ENCODE measurements at places on chromosomes 5 and 9. TPM values are rescaled to one million over a fixed set of nuclear protein-coding genes. Genes with fewer than 3 reads are reported as not detected.
A peak's percentile ranks its signal among the peaks of the same experiment; 100 is the strongest.

DNA sequence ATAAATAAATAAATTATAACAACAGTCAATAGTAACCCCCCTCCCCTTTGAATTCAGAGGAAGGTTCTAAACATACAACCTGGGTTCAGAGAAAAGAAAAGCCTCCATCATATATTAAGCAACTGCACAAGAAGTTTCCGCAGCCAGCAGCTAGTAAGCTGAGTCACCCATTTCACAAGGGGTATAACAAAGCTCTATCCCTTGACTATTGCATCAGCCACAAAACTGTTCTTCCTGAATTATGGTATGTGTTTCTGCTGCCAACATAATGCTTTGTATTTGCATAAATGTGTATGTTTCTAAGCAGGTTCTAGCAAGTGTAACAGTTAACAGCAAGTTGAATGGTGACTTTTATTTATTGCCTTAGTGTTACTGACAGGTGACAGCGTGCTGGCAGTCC is 6.8 kb upstream of the CEP120 start:
- peak; percentile 78 for DNase-seq

The KCNV2 gene
- not detected for total RNA-seq

The SPINK7 gene
- total RNA-seq: not detected

The RASEF gene
- 0.08 TPM for total RNA-seq

DNA sequence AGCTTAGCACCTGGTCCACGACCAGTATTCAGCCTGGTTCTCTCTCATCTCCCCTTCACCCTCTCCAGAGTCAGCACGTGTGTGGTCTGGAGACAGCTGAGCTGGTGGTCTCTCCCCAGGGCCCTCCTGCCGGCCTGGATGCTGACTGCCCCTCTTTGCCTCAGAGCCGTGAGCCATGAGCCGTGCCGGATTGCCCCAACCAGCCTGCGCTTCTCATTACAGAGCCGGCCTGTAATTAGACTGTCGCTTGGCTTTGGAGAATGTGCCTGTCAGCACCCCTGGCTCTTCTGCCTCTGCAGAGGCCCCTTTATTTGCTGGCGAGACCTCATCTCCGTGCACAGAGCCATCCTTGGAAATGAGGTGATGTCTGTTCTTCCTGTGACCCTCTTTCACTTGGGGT is 118.7 kb upstream of the BOD1 start:
- DNase-seq: no peak

DNA sequence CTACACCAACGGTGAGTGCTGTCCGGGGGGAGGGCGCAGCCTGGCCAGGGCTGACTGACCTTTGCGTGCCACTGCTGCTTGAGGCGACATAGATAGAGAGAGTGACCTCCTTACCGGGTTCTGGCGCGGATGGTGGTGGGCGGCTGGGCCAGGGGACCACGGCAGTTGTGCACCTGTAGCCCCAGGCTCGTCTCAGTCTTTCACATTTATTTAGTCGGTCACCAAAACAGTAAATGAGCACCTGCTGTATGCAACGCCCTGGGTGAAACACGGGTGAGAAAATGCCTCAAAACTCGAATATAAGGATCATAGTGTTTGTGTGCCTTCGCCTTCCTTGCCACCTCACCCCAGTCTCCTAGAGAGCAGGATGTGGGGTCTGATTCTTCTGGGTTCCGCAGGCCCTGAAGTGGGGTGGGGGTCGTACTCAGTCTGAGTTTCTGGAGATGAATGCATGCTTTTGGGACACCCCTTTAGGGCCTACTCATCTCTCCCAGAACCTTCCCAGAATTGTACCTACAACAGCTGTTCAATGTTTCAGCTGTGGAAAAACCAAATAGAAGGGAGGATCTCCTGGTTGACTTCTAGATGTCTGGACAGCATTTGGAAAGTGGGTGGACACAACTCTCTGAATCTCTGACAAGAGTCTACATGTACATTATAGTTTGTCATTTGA is 714 bp downstream of the SEC24A start:
- no peak for DNase-seq

DNA sequence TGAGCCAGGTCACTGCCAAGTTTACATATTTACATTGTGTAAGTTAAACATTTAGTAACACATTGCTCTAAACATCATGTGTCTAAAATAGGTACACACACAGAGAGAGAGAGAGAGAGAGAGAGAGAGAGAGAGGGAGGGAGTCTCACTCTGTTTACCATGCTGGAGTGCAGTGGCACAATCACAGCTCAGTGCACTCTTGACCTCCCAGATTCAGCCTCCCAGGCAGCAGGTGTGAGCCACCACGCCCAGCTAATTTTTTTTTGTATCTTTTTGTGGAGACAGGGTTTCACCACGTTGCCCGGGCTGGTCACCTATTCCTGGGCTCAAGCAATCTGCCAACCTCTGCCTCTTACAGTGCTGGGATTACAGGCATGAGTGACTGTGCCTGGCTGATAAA is 1045.3 kb downstream of the TLE1 start:
- DNase-seq: no peak

DNA sequence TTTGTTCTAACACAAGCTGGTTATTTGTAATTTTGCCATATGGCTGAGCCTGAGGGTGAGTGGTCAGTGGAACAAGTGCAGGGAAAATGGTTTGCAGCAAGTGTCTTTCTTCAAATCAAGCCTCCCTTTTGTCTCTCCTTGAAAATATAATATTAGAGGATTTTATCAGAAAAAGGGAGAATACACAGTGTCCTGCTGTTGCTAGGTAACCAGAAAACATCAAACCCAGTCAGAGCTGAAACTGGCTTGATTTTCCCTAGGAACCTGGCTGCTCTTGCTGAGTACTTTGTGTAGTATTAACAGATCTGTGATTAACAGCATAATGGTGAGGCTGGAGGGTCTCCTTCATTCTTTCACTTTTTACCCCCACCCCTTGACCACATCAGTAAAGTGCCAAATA is 314.0 kb downstream of the ARHGEF28 start:
- no peak for DNase-seq

DNA sequence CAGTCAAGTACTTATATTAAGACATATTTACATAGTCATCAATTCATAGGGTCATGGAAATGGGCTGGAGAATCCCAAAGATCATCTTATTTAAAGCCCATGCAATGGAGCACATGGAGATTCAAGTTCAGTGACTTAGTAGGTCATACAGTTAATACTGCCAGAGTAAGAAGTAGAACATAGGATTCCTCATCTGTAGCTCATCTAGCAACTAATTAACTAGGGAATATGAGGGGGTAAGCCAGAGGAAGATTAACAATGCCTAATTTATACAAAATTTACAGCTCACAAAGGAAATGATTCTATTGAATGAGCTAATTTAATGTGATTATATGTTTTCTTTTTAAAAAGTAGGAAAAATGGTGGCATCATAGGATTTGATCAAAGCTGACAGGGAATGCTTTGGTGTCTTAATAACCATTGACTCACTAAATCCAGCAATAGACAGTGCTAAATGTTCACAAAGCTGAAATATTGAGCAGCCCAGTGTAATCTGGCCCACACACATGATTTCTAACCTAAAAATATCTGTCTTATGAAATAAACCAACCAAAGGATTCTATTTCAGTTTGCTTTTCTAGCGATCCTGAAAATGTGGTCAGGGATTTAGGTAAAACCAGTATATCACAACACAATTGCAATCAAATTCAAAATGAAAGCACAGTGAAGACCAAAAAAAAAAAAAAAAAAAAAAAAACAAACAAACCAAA is 53.3 kb downstream of the PRDM6 start:
- no peak for DNase-seq

The GDNF gene
- total RNA-seq: not detected

DNA sequence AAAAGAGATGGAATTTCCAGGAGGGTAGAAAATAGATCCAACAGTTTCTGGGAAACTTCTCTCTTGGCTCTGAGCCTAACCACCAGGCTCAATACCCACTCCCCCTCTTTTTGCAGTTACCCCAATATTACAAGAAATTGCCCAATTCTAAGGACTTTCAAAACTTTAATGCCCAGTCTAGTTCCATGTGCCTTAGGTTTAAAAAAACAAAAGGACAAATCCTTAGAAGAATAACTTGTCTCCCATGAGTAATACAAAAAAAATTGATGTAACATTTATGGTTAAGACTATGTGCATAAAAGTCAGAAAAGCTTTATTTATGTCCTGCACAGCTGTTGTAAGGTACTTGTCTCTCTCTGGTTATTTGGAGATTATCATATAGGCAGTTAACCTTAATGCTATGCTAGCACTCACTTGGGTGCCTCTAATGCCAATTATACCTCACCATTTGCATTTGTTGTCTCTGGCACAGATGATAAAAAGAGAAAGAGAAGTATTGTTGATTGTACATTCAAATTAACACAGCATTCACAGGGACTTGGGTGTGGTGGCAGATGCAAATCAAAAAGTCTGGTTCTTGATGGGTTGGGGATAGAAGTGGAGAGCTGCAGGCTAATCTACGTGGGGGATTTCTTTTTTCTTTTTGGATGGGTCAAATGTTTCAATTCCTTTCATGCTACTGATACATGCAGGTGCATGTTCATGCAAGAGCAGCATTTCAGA is 159.4 kb downstream of the PIK3R1 start:
- DNase-seq: no peak

DNA sequence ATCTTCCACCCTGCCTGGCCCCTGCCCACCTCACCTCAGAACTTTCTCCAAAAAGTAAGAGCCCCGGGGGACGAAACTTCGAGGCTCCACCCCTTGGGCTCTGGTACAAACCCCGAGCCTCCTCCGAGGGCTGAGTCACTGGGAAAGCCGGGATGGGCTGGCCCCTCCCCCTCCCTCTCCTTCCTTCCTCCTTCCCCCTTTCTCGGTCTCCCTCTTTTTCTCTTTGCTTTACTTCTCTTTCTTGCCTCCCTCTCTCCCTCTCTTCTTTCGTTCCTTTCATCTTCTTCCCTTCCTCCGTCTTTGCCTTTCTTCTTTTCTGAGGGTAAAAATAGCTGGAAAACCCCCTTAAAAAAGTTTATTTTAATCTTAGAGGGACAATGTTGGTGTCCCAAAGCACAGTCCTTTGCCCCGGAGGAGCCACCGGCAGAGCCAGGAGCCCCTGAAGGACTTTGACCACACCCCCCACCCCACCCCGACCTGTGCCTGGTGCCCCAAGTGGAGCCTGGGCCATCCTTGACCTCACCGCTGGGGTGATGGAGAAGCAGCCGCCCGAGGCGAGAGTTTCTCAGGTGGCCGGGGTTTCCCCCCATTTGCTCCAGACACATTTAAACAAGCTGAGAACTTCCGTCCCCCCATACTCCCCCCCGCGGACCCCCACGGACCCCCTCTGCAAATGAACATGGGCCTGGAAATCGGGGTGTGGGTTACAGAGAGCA is 5.7 kb upstream of the NOTCH1 start:
- DNase-seq: peak; percentile 70

GRCh38 chr5:127337876-127338275 is 47.3 kb downstream of the MEGF10 start:
- DNase-seq: no peak

DNA sequence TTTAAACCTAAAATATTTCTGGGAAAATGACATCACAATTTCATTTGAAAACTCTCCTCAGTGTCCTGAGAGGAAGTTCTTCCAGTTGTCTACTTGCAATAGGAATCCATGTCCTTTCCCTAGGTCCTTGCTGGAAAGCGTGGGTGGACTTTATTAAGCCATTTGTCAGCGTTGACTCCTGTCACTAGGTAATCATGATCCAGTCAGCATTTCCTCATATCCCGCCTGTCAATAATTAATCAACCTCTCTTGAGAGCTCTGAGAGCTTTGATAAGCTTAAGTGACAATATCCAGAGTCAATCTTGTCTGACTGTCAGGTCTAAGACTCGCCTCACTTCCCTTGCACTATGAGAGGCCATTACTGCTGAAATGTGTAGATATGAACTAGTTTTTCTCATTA is 107.2 kb upstream of the SLIT3 start:
- DNase-seq: no peak

The OMD gene
- total RNA-seq: 0.21 TPM

- no peak for DNase-seq
Measured at GRCh38 chr5:179301376-179301775, 43.9 kb downstream of the ADAMTS2 start.

GRCh38 chr9:91771027-91771426 is 179.0 kb downstream of the ROR2 start:
- peak; percentile 67 for DNase-seq

DNA sequence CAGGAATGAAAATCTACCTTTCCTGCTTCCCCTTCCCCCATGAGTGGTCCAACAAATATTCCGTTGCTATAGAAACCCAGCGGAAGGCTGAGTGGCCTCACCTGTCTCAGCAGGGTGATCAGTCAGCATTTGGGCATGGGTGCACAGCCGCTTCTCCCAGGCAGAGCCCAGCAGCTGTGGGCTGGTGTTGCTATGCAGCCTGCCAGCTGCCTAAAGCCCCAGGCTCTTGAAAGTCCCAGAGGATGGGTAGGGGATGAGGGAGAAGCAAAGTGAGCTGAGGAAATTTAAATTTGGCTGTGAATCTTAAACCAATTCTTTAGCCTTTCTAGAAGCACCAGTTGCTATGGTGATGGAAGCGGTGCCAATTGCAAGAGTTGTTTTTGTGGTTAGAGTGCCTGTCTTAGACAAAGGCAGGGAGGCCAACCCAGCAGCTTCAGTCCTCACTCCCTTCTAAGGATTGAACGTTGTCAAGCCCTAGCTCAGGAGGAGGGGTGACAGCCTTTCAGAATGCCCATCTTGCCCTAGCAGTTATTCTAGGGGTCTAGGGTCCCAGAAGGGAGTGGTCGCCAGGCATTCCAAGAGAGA is 151.5 kb upstream of the PITX1 start:
- DNase-seq: peak; percentile 55

GRCh38 chr5:123790226-123790625 is 278.2 kb downstream of the CSNK1G3 start:
- no peak for DNase-seq

GRCh38 chr9:72539824-72540347 is 18.5 kb downstream of the TMC1 start:
- DNase-seq: peak; percentile 84
